ENCODE measurements at places on chromosomes 16 and 17. TPM values are rescaled to one million over a fixed set of nuclear protein-coding genes. Genes with fewer than 3 reads are reported as not detected.
A peak's percentile ranks its signal among the peaks of the same experiment; 100 is the strongest.

GRCh38 chr16:54140057-54140787 lies 146.4 kb downstream of the IRX3 start:
- no peak for DNase-seq
- H3K4me3 ChIP-seq = no peak overlapping the region
- H3K27ac ChIP-seq = no peak overlapping the region
- H3K4me1 ChIP-seq = no peaks in the 10 kb centered on the region
- H3K36me3 ChIP-seq = no peaks in the 10 kb centered on the region

Gene SCGB1C2
- polyA plus RNA-seq = not detected

Gene FKBP10
- not detected for polyA plus RNA-seq

Gene CCL1
- polyA plus RNA-seq = not detected

DNA sequence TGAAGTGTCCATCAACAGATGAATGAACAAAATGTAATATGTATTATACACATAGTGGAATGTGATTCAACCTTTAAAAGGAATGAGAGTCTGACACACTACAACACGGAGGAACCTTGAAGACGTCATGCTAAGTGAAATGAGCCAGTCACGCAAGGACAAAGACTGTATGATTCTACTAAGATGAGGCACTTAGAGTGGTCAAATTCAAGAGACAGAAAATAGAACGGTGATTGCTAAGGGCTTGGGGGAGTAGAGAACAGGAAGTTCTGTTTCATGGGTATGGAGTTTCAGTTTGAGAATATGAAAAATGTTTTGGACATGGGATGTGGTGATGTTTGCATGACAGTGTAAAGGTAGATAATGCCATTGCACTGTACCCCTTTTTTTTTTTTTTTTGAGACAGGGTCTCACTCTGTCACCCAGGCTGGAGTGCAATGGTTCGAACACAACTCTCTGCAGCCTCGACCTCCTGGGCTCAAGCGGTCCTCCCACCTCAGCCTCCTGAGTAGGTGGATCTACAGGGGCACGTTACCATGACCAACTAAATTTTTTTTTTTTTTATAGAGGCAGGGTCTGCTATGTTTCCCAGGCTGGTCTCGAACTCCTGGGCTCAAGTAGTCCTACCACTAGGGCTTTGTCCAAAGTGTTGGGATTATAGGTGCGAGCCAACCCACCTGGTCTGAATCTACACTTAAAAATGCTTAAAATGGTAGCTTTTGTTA lies 2.9 kb upstream of the CCDC102A start:
- peak overlapping the region; percentile 97 for H3K27ac ChIP-seq
- no peaks in the 10 kb centered on the region for H3K27me3 ChIP-seq
- H3K4me1 ChIP-seq = peaks cover 82% of the 10 kb centered on the region
- H3K36me3 ChIP-seq = no peaks in the 10 kb centered on the region
